ENCODE measurements at places on chromosomes 7 and 10. TPM values are rescaled to one million over a fixed set of nuclear protein-coding genes. Genes with fewer than 3 reads are reported as not detected.

The CALHM1 gene
- not detected for total RNA-seq

The ARMS2 gene
- total RNA-seq = not detected

The KAZALD1 gene
- total RNA-seq = 6.2 TPM

The PKD1L1 gene
- under 0.01 TPM for total RNA-seq

Data from uterine smooth muscle cell (primary cell).